ENCODE measurements at places on chromosomes 12 and 14. TPM values are rescaled to one million over a fixed set of nuclear protein-coding genes. Genes with fewer than 3 reads are reported as not detected.

GRCh38 chr14:66133666-66134065 lies 352.5 kb upstream of the CCDC196 start:
- no peak for DNase-seq

DNA sequence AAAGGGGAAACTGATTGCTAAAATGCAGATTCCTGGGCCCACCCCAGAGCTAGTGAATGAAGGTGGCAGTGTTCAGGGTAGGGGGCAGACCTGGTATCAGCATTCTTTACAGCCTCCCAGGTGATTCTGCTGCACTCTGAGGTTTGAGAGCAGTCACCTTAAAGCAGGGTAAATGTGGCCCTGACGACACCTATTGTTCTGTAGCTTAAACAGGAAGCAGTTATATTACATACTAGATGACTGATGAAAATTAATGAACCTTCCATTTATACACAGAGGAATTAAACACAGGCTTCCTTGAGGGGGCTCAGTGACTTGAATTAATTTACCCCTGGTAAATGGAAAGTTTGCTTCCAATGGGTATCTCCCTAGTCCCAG lies 25.3 kb downstream of the NUAK1 start:
- DNase-seq = no peak

DNA sequence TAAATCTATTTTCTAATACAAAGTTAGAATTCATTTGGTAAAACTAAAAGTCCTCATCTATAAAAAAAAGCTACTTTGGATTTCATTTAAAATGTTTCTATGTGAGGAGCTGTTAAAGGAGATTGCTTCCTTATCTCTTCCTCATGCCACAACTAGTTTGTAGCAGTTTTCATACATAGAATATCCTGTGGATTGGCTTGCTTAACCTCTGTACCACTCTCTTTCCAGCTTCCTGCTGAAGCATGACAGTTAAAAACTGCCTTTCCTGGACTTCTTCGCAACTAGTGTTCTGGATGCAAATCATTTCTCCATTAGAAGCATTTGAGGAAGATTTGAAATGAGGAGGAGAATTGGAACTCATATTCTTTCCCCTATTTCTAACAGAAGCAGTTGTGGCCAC lies 49.6 kb downstream of the ST8SIA1 start:
- DNase-seq = no peak

DNA sequence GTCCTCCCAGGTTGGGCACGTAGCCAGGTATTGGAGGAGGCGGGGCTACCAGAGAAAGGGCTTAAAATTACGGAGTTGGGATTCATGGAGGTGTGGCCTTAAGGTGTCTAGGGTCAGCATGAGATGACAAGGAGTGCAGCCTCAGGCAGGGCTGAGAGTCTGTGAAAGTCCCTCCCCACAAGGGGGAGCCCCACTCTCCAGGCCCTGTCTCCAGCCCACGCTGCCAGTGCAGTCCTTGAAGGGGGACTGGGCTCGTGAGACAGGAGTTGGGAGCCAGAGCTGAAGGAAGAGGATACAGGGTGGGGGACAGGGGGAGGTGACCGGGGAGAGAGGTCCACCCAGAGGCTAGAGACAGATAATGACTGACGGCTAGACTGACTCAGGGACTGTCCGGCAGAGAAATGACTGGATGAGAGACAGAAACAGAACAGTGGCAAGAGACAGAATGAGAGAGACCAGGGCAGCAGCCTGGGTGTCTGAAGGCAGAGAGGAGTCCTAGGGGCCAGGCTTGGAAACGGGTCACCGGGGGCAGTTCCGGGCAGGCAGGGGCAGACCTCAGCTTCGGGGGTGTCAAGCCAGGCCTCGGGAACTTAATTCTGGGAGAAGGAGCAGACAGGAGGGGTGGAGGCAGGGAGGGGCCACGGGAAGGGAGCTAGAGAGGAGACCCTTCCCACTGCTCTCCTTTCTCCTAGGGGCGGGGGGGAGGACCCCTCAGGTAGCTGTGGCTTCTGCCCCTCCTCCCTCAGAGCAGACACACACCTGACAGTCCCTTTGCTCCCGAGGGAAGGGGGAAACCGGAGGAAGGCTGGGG lies 970 bp downstream of the CDH24 start:
- peak; percentile 41 for DNase-seq

- DNase-seq = no peak
Measured at GRCh38 chr14:55979096-55979495, 139.1 kb upstream of the PELI2 start.

DNA sequence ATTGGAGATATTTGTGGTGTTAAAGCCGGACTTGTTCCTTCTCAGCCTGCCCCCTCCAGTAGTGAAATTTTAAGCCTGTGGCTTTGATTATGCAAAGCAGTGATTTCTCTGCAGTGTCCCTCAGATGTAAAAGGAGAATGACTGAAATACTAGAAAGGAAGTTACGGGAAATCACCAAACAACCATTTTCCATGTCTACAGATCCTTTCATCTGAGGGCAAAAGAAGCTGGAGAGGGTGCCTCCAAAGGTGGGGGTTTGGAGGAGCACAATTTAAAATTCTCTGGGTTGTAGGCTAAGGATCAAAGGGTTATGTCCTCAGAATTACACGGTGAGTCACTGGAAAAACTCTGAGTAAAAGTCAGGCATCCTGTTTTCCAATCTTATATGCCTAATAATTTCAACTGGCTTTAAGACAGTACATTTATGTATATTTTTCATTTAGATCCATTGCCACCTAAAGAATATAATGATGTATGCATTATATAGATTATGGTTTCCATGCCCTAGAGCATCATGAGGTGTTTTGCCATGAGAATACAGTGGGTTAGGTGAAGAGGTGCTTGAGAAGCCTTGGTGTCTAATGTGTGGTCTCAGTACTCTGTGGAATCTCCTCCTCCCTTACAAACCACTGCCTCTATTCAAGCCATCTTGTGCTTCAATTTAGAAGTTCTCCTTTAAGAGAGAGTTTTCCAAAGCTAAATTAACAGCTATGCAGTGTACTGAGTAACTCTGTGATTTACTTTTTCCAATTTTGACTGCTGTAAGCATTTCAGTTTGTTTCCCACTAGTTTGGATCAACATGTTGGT lies 362.1 kb downstream of the RAD51B start:
- DNase-seq = no peak

DNA sequence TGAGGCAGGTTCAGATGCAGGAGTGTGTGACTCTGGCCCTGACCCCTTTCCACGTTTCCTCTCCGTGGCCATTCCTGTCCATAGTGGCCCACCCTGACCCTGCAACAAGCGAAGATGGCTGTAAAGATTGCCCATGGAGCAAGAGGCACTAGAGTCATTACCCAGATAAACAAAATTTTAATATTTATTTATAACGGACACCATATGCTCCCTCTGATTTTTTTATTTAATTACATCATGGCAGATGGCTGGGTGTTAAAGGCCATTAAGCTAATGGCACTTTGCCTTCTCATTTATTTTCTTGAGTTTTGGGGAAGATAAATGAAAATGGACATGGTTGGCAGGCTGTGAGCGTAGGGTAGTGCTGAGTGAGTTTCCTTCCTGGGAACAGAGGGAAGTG lies 58.7 kb downstream of the WSCD2 start:
- no peak for DNase-seq

DNA sequence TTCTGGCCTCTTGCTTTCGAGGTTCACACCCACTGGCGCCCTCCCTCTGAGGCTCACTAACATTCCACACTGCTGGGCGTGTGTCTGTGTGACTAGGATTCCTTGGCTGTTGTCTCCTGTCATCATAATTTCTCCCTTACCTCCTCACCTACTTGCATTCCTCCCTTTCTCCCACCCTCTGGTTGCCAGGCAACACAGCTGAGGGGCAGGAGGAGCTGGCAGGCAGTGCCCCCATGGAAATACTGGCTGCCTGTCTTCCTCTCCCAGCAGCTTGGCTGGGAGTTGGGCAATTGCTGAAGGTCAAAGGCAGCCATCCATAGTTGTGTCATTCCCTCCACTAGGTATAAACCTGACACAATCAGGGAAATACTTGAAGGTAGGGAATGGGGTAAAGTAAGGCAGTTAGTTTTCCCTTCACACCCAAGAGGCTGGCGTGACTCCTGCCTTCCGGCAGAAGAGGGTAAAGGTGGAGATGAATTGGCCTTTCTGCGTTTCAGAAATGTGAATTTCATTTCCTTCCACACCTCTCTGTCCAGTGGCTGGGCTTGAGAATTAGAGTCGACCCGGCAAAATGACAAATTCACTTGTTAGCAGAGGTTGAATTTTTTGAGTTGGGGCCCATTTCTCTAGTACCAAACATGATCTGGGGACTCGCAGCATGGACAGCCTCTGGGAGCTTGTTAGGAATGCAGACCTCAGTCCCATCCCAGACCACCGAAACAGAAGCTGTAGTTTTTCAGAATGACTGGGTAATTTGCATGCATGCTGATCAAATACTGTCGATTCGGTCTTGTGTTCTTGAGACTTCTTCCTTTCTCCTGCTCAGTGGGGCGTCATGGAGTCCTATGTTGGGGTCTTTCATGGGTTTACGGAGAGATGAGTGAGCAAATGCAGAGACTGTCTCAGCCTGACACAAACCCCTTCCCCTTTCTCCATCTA lies 24.3 kb upstream of the EMP1 start:
- no peak for DNase-seq

DNA sequence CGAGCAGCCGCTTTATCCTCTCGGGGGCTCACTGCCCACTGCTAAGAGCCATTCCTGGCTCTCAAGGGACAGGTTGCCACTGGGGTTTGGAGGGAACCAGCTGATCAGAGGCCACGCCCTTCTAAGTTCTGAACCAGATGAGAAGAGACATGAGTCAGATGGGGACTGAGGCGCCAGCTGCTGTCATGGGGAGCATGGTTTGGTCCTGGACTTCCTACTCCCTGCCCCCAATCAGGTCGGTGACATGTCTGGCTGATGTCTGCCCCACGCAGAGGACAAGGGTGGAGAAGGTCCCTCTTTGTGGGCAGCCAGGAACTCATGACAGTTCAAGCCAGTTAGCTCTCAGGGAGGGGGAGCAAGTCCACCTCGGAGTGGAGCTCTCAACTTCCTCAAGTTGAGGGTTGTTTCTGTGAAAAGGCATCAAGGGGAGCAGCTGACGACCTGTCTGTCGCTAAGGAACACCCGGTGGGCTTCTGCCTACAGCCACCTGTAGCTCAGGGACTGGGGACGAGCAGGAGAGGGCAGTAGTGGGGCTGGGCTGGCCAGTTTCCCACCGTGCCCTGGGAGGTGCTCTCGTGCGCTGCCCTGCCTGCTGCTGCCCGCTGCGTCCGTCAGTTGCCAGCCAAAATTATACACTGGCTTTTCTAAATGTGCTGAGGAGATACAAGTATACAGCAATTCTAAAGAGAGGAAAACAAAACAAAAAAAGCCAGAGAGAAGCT lies 20.5 kb downstream of the PSMC1 start:
- no peak for DNase-seq

- DNase-seq = no peak
Measured at GRCh38 chr12:67794161-67794560, 145.6 kb downstream of the DYRK2 start.

Gene ACOT4
- total RNA-seq = 1.3 TPM

Gene PLEKHD1
- under 0.01 TPM for total RNA-seq

Gene TAS2R10
- 0.27 TPM for total RNA-seq

Gene LRRC43
- total RNA-seq = 1.1 TPM

Gene CBLN3
- 0.54 TPM for total RNA-seq

Gene NRDE2
- 16.2 TPM for total RNA-seq

Gene TESPA1
- 342 TPM for total RNA-seq

All from hematopoietic multipotent progenitor cell (in vitro differentiated cells).